ENCODE measurements at places on chromosomes 5 and 9. TPM values are rescaled to one million over a fixed set of nuclear protein-coding genes. Genes with fewer than 3 reads are reported as not detected.

Gene LMX1B
- 2.1 TPM for total RNA-seq

Gene IL3
- not detected for total RNA-seq

Gene OR1L6
- total RNA-seq: not detected

Gene GRXCR2
- not detected for total RNA-seq

Gene LCN9
- not detected for total RNA-seq

Gene WDR38
- total RNA-seq: not detected

Gene PRR7
- 8.7 TPM for total RNA-seq

Gene TPPP
- 6.9 TPM for total RNA-seq

Gene FRMD3
- total RNA-seq: 3.4 TPM

Gene ROPN1L
- not detected for total RNA-seq

Gene RNF224
- total RNA-seq: not detected

Gene LCN10
- 3.9 TPM for total RNA-seq
